ENCODE measurements at places on chromosomes 5 and 9.

GRCh38 chr5:124825983-124826337 is 79.5 kb upstream of the ZNF608 start:
- DNase-seq, result no peak

GRCh38 chr5:66411701-66412100 is 184.5 kb upstream of the MAST4 start:
- DNase-seq, result no peak

DNA sequence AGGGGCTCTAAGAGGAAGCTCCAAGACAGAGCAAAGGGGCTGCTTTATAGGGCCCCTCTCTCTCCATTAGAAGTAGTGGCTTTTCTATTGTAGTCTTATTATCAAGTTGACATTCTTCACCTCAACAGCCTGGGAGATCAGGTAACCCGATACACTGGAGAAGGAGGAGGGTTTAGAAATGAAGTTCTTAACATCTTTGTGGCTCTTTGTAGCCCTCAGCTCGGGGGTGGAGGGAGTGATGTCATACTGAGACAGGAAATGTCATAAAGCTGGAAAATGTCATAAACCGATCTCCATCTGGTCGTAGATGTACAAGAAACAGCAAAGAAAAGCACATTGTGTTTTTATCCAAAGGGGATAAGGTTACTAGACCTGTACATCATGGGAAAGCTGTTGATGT is 17.9 kb downstream of the PDZD2 start:
- DNase-seq, result no peak

GRCh38 chr5:2920312-2920711 is 168.8 kb upstream of the IRX2 start:
- no peak for DNase-seq

GRCh38 chr9:108688676-108689075 is 167.1 kb downstream of the ACTL7B start:
- DNase-seq, result no peak

DNA sequence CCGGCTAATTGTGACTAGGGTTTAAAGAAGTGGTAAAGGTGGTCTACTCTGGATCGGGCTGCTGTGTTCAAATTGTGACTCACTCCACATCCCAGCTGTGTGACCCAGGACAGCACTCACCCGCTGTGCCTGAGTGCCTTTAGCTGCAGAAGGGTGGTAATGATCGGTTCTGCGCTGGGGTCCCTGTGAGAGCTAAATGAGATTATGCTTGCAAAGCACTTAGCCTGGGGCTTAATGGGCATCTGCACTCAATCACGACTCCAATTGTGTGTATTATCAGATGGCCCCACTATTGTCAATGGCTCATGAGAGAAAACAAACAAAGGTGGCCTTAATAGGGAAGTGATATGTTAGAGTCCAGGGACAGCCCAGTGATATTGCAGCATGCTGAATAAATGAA is 25.1 kb upstream of the TBC1D2 start:
- DNase-seq, result no peak

GRCh38 chr9:130908146-130908877 is 11.7 kb upstream of the QRFP start:
- DNase-seq, result no peak

- DNase-seq, result no peak
These were observed 1.5 kb downstream of the COL27A1 start for GRCh38 chr9:114156657-114157421.

DNA sequence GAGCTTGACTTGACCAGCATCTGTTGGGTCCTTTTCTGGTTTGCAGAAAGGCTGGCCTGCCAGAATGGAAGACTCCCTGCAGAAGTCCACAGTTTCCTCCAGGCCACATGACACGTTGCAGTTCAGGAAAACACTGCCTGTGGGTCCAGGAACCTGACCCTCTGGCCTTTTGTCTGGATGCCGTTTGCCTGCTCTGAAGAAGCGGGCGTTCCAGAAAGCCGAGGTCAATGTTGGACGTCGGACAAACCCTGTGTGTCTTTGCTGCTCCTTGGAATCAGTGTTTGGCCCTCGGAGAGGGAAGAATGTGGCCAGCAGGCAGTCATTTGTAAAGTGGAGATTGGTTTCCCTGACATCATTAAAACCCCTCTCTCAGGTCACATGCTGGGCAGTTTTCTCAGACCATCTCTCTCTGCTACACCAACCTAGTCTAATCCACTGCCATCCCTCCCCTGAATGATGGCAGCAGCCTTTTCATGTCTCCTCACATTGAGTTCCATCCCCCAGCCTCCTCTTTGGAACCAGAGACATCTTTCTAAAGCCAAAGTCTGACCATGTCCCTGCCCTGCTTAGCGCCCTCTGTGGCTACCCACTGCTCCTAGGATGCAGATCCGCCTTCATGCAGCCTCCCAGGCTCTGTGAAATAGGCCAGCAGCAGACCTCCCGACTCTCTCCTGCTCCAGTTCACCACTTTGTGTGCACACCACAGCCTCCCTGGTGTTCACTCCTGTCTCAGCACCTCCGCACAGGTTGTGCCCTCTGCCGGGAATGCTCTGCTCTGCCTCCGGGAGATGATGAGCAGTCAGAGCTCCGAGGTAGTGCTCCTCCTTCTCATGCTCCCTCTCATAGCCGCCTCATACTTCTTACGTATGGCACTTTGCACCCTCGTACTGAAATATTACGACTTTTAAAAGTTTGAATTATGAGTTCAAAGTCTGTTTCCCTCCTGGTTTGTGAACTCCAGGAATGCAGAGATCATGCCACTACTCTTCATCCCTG is 75.6 kb downstream of the RALGPS1 start:
- DNase-seq, result no peak

DNA sequence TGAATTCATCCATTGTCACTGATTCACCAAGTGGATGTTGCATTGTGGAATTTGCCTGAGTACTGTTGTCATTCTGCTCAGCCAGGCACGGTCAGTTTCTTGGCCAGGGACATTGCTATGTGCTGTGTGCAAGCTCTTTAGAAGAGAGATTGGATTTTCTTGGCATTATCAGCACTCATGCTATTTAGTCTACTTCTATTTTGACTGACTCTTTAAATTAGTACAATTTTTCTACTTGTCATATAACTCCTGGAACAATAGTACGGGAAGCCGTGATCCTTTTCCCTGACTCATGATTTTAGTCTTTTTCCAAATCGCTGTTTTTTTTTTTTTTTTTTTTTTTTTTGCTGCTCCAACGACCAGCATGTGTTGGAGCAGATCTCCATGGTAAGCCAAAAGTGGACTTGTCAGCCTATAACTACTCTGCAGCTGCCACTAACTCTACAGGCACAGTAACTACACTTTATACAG is 129.7 kb downstream of the CDC42SE2 start:
- no peak for DNase-seq

- DNase-seq, result no peak
These were observed 22.1 kb downstream of the PCDHGC5 start for GRCh38 chr5:141510850-141511601.

GRCh38 chr5:140242099-140242498 is 60.8 kb downstream of the PFDN1 start:
- DNase-seq, result no peak

GRCh38 chr5:32138839-32139493 is 35.2 kb downstream of the GOLPH3 start:
- DNase-seq, result peak; percentile 66

DNA sequence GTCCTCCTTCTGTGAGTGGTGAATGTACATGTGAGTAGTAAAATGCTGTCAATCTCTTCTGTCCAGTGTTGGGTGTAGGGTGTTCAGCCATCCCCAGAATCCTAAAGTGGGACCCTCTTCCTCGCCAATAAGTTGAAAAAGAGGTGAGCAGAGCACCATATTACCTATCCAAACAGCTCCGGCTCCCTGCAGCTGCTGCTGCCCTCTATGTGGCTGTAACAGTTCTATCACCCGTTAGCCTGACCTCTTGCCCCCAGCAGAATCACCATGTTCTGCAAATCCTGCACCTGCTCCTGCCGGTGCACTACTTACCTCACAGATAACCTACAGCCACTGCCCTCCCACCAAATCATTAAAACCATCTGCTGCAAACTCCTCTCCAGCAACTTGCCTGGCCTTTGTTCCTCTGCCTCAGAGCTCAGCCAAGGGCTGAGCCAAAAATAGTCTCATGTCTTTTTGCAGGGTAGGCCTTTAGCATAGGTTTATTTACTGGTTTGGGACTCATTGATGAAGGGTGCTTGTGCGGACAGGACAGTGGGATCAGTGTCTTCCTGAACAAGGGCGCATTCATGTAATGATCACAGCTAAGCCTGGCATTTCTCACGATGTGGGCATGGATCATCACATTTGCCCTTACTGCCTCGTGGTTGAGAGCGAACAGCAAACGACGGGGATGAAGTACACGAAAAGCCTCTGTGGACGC is 49.6 kb upstream of the CCL21 start:
- DNase-seq, result no peak

DNA sequence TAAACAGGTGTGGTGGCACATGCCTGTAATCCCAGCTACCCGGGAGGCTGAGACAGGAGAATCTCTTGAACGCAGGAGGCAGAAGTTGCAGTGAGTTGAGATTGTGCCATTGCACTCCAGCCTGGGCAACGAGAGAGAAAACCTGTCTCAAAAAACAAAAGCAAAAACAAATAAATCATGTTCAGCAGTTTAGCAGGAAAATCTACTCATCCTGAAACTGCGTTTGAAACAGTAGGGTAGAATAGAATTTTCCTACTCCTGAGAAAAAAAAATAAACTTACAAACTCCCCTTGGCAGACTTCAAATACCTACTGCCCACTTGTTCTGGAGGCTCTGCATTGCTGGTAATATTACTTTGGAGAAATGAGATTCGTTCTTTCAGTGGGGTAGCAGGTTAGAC is 367.7 kb downstream of the GADD45G start:
- peak; percentile 57 for DNase-seq

- no peak for DNase-seq
These were observed 16.6 kb upstream of the CAVIN4 start for GRCh38 chr9:100561256-100561655.

DNA sequence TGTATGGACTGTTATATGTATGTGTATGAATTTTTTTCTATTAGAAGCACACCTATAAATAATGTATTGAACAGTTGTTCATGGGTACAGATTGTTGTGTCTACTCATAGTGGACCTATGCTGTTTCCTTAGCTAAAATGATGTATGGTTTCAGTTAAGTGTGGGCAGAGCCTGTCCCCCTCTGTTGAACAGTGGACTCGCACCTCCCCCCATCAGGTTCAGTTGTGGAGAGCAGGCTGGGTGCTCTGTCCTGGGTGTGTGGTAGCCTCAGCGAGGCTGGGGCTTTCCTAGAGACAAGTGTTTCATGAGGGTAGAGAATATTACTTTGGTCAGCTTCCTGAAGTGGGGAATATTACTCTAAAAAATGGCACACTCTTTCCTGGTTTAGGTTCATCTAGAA is 47.4 kb upstream of the LRRTM2 start:
- no peak for DNase-seq

DNA sequence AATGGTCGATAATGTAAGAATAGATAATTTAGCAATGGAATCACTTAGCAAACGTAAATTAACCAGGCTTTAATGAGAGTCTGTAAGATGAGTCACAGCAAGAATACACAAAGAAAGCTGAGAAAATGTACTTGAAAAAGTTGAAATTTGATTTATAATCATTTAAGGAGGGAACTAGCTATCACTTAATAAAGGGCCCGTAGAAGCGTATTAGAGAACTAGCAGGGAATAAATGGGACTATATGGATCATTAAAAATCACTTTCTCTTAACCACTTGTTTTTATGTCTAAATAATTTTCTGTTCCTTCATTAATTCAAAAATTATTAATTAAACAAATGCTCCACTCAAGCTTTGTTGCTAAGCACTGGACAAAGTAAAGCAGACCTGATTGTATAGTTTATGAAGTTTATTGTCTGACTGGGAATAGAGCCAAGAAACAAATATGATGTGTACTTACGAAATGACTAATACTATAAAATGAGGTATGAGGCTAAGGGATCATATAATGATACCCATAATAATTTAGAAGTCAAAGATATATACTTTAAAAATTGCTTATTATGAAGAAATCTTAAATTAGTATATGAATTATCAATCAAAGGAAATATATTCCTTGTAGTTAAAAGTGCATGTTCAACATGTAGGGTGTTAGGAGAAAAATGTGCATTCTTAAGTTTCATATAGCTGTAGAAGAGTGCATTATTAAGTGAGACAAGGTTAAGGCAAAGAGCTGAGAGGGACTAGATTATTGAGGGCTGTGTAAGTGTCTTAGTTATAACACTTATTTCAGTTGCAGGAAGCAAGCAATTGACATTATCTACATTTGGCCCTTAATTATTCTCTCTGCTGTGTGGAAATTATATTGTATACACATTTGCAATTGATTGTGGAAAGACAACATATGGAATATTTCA is 196.8 kb downstream of the PRDM9 start:
- no peak for DNase-seq

DNA sequence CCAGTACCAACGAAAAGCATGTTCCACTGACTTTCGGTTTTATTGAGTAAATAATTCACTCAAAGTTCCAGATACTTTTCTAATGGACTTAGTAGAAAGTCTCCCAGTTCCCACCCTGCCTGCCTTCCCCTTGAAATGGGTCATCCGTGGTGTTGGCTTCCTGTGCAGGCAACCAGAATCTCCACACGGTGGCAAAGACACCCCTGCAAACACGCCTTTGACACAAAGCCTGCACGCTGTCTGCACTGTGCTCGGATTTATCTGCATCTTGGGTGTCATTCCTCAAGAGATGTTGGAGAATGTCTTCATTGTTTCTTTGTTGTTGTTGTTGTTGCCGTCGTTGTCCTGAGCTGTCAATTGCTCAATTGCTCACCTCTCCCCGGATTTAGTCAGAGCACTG is 150.0 kb upstream of the IRX2 start:
- no peak for DNase-seq

GRCh38 chr5:112006721-112007120 is 249.7 kb upstream of the NREP start:
- DNase-seq, result no peak

DNA sequence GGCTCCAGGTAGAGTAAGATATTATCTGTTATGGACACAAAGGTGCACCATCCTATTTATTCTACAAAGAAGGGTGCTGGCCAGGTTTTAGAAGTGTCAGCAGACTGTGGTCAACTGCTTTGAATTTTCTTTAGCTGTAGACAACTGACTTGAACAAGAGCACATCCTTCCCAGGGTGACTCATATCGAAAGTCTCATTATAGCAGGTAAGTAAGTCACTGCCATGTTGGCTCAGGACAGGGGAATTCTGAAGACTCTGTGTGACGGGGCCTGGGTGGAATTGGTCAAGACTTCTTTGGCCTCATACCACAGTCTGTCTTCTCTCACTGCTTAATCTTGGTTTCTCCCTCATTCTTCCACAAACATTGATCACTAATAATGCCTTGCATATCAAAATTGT is 214.5 kb upstream of the CDH9 start:
- no peak for DNase-seq

GRCh38 chr9:37406603-37407401 is 15.7 kb upstream of the GRHPR start:
- no peak for DNase-seq

GRCh38 chr9:86072394-86072877 is 26.9 kb downstream of the GOLM1 start:
- DNase-seq, result no peak

DNA sequence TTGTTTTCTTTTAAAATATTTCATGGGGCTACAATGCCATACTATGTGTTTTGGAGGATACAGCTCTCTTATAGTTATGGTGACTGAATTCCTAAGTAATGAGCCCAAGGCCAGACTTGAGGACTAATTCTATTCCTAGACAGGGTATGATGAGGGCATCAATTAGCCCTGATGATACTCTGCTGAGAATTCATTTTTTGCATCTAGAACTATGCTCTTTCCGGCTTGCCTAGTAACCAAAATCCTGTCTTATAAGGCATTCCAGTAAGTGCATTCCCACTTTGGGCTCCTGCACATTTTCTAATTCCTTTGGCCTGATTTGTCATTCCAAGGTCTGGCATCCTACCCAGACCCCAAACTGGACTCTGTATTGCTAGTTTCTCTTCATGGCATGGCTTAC is 62.4 kb downstream of the MAT2B start:
- DNase-seq, result no peak

- peak; percentile 30 for DNase-seq
These were observed 66.9 kb downstream of the DCP2 start for GRCh38 chr5:113043491-113043931.
